ENCODE measurements at places on chromosomes 4 and X.

GRCh38 chr4:7821245-7822136, 118.2 kb downstream of the AFAP1 start:
- H3K4me1 ChIP-seq, result no peaks in the 10 kb centered on the region
- no peak overlapping the region for H3K27ac ChIP-seq
- H3K36me3 ChIP-seq, result peaks cover 4% of the 10 kb centered on the region
- H3K4me3 ChIP-seq, result no peak overlapping the region
- H3K27me3 ChIP-seq, result no peaks in the 10 kb centered on the region

GRCh38 chrX:77446029-77446585, 1.1 kb upstream of the FGF16 start:
- H3K36me3 ChIP-seq, result no peaks in the 10 kb centered on the region
- no peak overlapping the region for H3K4me3 ChIP-seq
- no peaks in the 10 kb centered on the region for H3K27me3 ChIP-seq

DNA sequence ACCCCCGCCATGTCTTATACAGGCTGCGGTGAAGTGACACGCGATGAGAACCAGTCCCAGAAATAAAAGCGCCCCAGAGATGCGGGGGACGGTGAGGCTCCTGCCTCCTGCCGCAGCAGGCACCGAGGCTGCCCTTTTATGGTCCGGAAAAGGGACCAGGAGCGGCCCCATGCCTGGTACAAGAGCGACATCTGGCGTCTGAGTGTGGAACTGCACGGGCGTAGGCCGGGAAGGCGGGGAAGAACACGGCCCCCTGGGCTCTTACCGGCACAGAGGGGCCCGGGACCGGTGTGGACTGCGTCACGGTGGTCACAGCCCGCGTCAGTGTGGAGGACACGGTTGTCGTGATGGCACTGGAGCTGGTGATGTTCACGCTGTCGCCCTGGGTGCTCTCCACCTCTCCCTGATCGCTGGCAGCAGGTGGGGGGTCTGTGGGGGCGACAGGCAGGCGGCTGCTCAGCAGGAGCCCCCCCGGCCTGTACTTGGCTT, 8.9 kb upstream of the RENBP start:
- H3K27ac ChIP-seq, result no peak overlapping the region
- DNase-seq, result peak; percentile 34
- H3K4me3 ChIP-seq, result no peak overlapping the region
- H3K4me1 ChIP-seq, result no peaks in the 10 kb centered on the region
- H3K27me3 ChIP-seq, result no peaks in the 10 kb centered on the region

DNA sequence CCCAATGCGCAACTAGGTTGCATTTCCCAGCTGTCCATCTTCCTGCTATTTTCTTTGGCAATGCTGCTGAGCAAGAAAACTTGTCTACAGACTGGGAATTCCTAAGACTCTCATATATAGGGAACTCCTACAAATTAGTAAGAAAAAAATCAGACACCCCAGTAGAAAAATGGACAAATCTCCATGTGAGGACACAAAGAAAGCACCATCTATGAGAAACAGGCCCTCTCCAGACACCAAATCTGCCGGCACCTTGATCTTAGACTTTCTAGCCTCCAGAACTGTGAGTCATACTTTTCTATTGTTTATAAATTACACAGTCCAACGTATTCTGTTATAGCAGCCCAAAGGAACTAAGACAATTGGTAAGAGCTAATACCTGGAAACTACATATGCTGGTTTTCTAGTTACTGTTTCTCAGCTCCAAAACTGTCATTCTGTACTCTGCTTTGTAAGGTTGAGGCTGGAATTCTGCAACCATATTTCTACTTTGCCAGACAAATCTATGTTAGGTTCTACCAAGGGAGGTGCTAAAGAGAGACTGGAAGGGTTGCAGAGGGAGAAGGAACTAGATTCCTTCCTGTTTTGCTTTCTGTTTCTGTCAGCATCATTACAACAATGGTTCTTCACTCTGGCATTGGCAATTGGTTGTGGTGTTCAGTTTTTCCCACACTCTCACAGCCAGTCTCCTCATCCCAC, 35.7 kb upstream of the FAM241A start:
- H3K27ac ChIP-seq, result no peak overlapping the region
- no peaks in the 10 kb centered on the region for H3K36me3 ChIP-seq
- no peaks in the 10 kb centered on the region for H3K4me1 ChIP-seq
- no peaks in the 10 kb centered on the region for H3K27me3 ChIP-seq

DNA sequence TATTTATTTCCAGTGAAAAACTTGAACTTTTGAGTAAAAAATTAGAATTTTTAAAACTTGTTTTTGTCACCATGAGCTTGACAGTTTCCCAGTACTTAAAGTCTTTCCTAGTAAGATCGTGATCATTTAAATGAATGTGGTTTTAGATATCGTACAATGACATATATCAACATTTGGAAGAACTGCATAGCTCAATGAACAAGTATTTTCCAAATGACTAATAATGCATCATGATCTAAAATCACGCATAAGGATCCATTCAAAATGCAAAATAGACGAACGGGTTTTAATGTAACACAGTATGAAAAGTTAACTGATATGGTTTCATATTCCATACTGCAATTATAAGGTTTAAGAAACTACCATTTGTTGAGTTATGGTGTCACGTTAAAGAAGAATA, 4.1 kb upstream of the NDNF start:
- no peak overlapping the region for H3K27ac ChIP-seq
- H3K27me3 ChIP-seq, result no peaks in the 10 kb centered on the region
- H3K36me3 ChIP-seq, result no peaks in the 10 kb centered on the region

DNA sequence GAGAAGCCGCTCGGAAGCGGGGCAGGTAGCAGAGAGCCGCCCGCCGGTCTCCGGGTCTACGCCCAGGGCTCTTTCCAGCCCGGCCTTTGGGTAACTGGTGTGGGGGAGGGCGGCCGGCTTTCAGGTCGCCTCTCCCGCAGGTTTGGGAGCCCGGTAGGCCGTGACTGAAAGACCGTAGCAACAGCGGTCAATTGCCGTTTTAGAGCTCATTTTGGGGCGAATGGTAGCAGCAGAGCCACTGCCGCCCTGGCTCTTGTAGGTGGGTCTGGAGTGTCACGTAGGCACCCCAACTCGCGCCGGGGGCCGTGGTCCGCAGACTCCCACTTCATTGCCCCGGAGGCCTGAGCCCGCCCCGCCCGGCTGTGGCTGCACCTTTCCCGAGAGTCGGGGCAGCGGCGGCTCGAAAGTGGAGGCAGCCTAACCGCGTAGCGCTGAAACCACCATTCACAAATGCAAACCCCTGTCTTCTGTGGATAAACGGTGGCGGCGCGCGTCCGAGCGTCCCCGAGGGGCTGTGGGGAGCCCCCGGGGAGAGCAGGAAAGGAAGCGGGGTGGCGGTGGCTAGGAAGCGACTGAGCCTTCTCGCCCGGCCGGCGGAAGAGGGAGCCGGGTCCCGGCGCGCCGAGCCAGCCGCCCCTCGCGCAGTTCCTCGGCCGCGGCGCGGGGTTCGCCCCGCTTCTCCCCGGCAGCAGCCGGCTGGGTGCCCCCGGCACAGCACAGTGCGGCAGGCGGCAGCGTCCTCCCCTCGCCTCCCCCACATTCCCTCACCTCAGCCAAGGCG, 2185.1 kb upstream of the TENM3 start:
- no peaks in the 10 kb centered on the region for H3K36me3 ChIP-seq
- peak; percentile 8 for DNase-seq
- H3K27me3 ChIP-seq, result no peaks in the 10 kb centered on the region
- no peak overlapping the region for H3K27ac ChIP-seq
- no peaks in the 10 kb centered on the region for H3K4me1 ChIP-seq

DNA sequence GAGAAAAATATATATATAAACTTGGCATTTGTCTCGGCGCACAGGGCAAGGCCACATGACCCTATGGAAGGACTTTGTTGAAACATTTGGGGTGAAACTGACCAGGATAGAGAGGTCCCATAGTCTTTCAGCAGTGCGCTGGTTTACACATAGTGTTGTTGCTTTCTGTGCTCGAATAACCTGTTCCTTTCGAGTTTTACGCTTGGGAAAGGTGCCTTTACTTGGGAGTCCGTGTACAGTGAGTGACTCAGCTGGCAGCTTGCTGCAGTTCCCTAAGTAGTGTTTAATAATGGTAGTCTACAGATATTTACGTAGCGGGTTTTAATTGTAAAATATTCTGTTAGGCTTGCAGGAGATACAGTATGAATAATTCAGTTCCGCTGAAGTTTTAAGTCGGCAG, 578 bp downstream of the APOOL start:
- no peaks in the 10 kb centered on the region for H3K36me3 ChIP-seq
- peak overlapping the region; percentile 87 for H3K4me3 ChIP-seq
- DNase-seq, result no peak
- H3K27me3 ChIP-seq, result no peaks in the 10 kb centered on the region
- H3K27ac ChIP-seq, result peak overlapping the region; percentile 74
- H3K4me1 ChIP-seq, result no peaks in the 10 kb centered on the region

DNA sequence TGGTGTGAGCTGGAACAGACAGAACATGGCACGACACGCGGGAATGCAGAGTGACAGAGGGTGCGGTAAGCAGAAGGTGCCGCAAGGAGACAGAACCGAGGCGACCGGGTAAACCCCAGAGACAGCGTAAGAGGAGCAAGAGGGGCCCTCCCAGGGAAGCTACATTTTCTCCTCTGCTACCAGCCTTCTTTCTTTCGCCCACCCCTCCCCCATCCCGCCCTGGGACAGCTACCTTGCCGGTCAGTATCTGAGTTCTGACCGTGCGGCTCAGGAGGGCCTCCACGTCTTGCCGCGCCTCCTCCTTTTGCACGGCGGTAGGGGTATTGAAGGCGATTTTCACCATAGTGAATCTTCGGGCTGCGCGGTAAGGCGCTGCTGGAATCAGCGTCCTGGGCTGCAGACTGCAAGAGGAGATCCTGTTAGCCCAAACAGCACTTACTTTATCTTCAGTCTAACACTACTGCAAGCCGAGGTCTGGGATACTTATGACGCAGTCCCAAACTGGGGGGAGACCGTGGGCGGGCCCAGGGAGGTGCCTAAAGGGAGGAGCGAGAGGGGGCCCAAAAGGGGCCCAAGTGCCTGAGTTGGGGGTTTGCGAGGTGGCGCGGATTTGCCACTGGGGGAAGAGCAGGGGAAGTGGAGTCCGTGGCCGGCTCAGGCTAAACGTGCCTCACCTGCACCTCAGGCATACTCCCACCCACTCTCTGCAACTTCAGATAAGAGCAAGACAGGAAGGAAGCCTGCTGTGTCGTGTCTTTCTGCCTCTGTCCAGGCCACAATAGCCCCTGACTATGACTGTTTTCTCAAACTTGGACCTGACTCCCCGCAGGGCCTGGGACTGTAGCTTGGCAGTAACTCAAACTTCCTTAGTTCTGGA, at the start of gene ITM2A:
Gene ITM2A (minus strand): TSS at position 462 of the 877 bp plus-strand sequence. CDS start 119 bp downstream, at position 343.
- H3K4me3 ChIP-seq, result no peak within 1 kb of the TSS
- no peak for DNase-seq
- H3K27ac ChIP-seq, result no peak within 1 kb of the TSS
- H3K4me1 ChIP-seq, result no peaks in the 10 kb centered on the region

- no peaks in the 10 kb centered on the region for H3K27me3 ChIP-seq
- H3K4me1 ChIP-seq, result no peaks in the 10 kb centered on the region
- H3K4me3 ChIP-seq, result no peak overlapping the region
- no peaks in the 10 kb centered on the region for H3K36me3 ChIP-seq
- DNase-seq, result no peak
Measured at GRCh38 chr4:146132445-146132844, 43.1 kb upstream of the LSM6 start.

DNA sequence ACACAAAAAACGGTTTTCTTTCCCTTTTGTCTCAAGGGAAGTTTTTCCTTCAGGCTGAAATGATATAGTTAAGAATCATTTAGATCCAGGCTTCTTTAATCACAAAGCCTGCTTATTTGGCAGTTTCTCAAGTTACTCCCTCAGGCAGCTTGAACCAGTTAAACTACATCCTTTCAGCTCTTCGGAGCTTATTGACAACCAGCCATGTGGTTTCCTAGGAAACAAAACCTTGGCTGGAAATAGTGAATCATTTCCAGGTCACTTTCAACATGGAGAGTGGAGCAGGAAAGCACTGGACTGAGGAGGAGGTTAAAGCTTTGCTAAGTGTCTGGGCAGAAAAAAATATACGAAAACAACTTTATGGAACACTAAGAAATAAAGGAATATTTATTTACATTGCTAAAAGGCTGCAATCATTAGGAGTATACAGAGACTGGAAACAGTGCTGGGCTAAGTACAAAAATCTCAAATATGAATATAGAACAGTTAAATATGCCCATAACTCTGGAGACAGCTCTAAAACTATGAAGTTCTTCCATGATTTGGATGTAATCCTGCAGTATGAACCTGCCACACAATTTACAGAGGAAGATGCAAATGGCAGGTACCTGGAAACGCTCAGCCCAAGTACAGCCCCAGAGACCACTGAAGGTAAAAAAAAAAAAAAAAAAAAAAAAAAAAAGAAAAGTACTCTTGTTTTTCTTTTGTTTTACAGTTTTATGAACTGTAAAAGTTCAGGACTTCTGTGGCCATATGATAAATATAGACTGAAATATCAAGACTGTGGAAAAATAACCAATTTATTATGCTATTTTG, 23.2 kb upstream of the AASDH start:
- no peaks in the 10 kb centered on the region for H3K27me3 ChIP-seq
- peaks cover 7% of the 10 kb centered on the region for H3K36me3 ChIP-seq
- DNase-seq, result peak; percentile 55
- H3K4me1 ChIP-seq, result peaks cover 17% of the 10 kb centered on the region
- H3K4me3 ChIP-seq, result no peak overlapping the region

GRCh38 chr4:98996056-98996764, 689 bp downstream of the METAP1 start:
- H3K4me1 ChIP-seq, result peaks cover 9% of the 10 kb centered on the region
- peak; percentile 54 for DNase-seq
- no peaks in the 10 kb centered on the region for H3K36me3 ChIP-seq
- H3K27ac ChIP-seq, result peak overlapping the region; percentile 88
- H3K4me3 ChIP-seq, result peak overlapping the region; percentile 100

DNA sequence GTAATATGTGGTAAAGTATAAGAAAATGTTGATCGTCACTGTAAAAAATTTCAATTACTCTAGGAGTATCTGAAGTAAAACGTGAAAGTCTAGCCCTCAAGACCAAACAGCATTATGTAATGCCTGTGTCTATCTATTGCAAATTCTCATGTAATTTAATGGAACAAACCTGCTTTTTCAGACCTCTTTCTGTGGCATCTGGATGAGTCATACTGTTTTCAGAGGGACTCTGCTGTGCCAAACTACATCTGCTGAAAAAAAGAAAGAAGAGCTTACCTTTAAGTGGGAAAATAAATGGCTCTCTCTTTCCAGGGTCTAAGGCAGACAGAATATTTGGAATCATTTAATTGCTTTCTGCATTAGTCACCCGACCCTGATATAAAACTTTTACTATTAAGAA, 89.8 kb upstream of the ARMCX2 start:
- DNase-seq, result peak; percentile 35
- peaks cover 20% of the 10 kb centered on the region for H3K4me1 ChIP-seq
- no peak overlapping the region for H3K4me3 ChIP-seq
- no peaks in the 10 kb centered on the region for H3K27me3 ChIP-seq
- H3K36me3 ChIP-seq, result no peaks in the 10 kb centered on the region

- no peak overlapping the region for H3K4me3 ChIP-seq
- peak overlapping the region; percentile 18 for H3K27ac ChIP-seq
- DNase-seq, result peak; percentile 19
- H3K4me1 ChIP-seq, result peaks cover 21% of the 10 kb centered on the region
- H3K27me3 ChIP-seq, result no peaks in the 10 kb centered on the region
Measured at GRCh38 chrX:110588164-110588563, 207.5 kb downstream of the CHRDL1 start.
